Epithelial cell of proximal tubule (primary cell): ENCODE measurements at places on chromosomes 4 and X. TPM values are rescaled to one million over a fixed set of nuclear protein-coding genes. Genes with fewer than 3 reads are reported as not detected.

Gene ZNF827
- 14.1 and 17.4 TPM in 2 replicates for total RNA-seq

Gene TCEAL2
- total RNA-seq, result 0.65 and 3.6 TPM in 2 replicates

DNA sequence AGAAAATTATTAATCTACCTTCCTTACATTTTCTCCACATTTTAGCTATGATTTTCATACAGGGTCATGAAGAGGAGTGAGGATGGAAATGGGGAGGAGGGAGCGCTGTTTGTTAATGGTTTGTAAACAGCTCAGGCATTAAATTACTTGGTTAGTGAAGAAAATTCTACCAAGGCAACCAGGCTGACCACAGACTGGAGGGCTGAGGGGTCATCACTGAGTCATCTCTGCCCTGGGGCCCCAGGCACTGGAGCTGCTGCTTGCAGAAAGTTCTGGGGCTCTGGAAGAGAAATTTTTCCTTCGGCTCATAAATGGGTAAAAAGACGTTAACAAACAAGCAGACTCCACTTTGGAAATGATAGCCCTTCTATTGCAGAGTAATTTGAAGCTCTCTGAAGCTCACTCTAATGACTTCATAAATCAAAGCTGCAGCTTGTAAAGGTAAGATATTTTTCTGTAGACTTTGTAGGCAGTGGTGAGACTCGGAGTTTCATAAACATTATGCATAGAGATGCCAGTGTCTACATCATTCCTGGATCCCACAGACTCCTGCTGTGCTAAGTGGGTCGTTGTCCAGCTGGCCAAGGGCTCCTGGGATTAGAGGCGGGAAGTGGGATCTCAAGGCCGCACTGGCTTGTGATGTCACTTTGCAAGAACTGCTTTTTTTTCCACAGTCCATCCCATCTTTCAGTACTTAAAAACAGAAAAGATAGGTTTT lies 159.6 kb downstream of the PTTG2 start:
- no peak for DNase-seq

Gene MAGEA4
- not detected in 2 replicates for total RNA-seq

DNA sequence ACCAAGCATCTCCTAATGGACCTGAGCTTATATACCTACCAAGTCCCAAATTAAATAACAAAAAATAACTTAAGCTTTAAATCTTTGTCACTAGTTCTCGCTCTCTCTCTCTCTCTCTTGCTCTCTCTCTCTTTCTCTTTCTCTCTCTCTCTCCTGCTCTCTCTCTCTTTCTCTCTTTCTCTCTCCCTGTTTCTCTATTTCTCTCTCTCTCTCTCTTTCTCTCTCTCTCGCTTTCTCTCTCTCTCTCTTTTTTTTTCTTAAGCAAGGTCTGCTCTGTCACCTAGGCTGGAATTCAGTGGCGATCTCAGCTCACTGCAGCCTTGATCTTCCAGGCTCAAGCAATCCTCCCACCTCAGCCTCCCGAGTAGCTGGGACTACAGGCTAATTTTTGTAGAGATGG lies 266.6 kb downstream of the BANK1 start:
- DNase-seq, result no peak

DNA sequence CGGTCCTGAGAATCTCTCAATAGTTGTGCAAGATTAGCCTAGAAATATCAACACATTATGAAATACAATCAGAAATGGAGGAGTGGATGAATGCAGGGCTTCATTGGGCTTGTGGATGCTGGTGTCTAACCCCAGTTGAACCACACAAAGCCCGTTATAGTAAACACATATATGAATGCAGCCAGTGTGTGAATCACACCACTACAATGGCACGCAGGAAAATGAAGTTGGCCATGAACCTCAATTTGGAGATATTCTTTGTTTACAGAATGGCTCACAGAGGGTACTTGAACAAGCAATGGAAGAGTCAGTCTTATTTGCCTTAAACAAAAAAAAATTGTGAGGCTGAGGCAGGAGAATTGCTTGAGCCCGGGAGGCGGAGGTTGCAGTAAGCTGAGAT lies 57.8 kb downstream of the SOD3 start:
- no peak for DNase-seq

DNA sequence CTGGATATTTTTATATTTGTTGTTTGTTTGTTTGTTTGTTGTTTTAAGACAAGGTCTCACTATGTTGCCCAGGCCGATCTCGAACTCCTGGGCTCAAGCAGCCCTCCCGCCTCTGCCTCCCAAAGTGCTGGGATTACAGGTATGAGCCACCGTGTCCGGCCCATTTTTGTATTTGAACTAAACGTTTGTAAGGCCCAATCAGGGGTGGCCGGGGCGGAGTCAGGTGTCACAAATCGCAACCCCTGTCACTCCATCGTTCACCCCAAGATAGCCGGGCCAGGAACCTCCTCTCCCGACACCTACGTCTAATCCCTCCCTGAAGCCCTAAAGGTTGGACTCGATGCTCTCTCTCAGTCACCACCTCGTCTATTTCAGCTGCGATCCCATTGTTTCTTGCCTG lies 722 bp upstream of the EFHC2 start:
- DNase-seq, result no peak

GRCh38 chr4:77877771-77878565 lies 15.3 kb downstream of the MRPL1 start:
- DNase-seq, result no peak

DNA sequence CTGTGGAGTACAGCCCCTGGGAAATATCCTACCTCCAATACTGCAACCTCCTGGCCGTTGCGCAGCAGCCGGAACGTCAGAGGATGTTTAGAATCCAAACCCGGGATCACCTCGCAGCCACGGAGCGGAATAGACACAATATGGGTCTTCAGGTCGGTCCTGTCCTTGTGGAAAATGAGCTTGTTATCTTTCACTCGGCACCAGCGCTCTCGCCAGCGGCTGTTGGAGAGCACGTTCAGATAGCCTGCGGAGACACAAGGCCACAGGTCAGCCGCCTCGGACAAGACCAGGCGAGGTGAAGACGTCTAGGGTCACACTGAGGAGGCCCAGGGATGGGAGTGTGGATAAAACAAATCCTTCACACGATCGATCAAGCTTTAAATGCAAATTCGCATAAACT lies 139.3 kb downstream of the AFAP1 start:
- DNase-seq, result no peak

DNA sequence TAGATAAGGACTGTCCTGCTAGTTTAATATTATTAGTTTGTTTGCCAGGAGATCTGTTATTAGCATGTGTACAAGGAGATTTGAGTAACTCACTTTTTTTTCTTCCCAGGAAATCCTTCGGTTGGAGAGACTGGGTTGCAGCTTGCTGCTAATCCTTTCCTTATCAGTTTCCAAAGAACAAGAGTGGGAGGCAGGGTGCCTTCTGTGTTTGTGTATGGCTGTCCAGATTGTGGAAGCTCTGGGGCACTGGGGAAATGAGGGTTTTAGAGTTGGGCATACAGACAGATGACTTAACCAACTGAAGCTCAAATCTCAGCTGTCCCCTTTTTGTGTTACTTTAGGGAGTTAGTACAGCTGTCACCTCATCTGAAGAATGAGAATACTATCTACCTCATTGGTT lies 12.6 kb upstream of the SUPT20HL1 start:
- DNase-seq, result no peak

Gene ZNF711
- total RNA-seq, result 2.5 and 4.3 TPM in 2 replicates

DNA sequence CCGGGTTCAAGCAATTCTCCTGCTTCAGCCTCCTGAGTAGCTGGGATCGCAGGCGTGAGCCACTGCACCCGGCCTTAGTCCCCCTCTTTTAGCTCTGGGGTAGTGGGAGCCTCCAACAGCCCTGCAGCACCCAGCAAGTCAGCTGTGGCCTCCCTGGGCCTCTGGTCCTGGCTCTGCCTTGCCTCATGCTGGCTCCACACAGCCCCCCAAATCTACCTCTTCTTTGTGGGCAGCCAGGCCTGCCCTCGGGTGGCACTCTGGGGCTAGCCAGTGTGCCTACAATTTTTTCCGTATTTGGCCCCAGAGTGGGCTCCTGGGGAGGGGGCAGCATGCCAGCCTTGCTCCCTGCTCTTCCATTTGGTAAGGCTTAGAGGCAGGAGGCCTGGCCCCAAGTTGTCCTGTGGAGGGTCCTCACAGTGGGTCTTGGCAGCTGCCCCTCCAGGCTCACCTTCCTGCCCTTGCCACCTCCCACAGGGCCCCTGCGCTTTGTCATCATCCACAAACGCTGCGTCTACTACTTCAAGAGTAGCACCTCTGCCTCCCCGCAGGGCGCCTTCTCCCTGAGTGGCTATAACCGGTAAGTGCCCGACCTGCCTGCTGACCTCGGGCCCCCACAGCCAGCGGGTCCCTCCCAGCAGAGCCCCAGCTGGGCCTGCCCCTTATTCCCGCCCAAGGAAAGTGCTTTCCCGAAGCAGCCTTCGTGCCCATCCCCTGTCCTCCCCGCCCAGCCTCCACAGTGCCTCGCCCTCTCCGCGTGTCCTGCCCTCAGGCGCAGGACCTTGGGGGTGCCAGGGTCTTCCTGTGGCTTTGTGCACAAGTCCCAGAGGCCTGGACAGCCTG lies 21.0 kb upstream of the ADD1 start:
- DNase-seq, result no peak

Gene NIPAL1
- total RNA-seq, result 3.9 and 8.7 TPM in 2 replicates

DNA sequence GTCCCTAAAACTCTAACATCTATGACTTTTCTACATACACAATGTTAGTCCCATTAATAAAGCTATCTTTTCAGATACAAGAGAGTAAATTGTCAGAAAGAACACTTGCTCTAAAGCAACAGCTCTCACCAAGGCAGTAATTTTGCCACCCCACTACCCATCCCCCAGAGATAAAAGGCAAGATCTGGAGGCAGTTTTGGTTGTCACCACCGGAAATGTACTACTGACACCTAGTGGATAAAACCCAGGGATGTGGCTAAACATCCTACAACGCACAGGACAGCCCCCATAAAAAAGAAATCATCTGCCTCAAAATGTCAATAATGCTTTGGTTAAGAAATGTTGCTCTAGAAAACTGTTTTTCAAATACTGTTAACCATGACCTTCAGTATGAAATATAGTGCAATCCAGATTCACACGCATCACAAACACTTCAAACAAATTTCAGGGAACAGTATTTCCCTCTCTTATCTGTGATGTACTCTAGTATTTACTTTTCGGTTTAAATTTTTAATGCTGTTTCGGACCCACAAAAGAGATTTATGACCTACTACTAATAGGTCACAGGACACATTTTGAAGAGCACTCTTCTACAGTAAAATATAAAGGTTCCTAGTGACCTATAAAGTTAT lies 5.1 kb downstream of the FBXL5 start:
- no peak for DNase-seq

Gene ADH6
- not detected in 2 replicates for total RNA-seq

Gene NPNT
- 1.5 and 15.4 TPM in 2 replicates for total RNA-seq

Gene CXCL1
- total RNA-seq, result 100 and 158 TPM in 2 replicates

Gene TMSB15C
- 2.9 and 4.1 TPM in 2 replicates for total RNA-seq

Gene CXCL8
- total RNA-seq, result 24.9 and 31.4 TPM in 2 replicates

Gene TMEM47
- total RNA-seq, result 8.2 and 11.9 TPM in 2 replicates

Gene PRSS12
- total RNA-seq, result 0.87 and 1.0 TPM in 2 replicates

DNA sequence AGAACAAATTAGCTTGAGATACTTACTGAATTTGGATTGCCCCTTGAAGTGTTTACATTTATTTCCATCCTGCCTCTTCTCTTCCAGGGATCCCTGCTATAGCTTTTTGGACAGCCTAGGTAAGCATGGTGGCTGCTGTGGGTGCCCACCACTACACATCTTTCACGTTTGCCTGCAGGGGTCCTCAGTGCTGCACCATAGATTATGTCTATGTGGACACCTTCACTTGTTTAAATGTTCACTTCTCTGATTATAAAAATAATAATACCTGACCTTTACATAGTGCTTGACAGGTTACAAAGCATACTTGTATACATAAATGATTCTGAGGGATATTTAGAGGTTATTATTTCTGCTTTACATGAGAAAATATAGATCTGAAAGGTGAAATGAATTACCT lies 67.9 kb upstream of the SLC4A4 start:
- peak; percentile 19 for DNase-seq

- DNase-seq, result no peak
Measured at GRCh38 chr4:122832732-122833131, 6.1 kb downstream of the FGF2 start.

Gene SH3BGRL
- 35.3 and 50.5 TPM in 2 replicates for total RNA-seq

- no peak for DNase-seq
Measured at GRCh38 chr4:54099287-54099747, 646 bp upstream of the GSX2 start.

- DNase-seq, result no peak
Measured at GRCh38 chr4:31917334-31917733, 1197.2 kb downstream of the PCDH7 start.

DNA sequence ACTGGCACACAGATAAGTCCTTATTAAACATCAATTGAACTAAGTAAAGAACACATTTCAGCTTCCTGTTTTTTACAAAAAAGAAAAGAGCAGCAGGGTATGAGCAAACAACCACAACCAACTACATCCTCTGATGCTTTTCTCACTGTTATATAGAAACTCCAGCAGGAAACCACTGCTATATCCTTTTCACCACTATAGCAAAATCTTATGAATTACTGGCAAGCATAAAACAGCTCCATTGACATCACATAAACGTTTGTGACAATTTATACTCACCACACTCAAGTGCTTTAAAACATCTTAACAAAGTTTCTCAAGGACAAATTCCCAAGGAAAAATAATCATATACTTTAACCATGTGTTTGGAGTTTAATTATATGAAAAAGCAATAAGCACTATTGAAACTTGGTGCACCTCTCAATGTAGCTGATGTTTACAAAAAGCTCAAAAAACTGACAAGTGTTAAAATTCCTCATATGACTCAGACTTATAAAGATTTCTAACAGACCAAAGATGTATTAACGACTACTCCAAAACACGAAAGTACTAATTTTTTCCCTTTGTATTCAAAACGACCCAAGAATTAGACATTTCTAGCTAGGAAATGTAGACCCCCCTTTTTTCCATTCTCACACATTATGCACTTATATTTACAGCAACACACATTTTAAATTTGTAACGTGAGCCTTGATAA lies 12.9 kb downstream of the GPRIN3 start:
- DNase-seq, result no peak

Gene SPANXN3
- total RNA-seq, result not detected in 2 replicates

DNA sequence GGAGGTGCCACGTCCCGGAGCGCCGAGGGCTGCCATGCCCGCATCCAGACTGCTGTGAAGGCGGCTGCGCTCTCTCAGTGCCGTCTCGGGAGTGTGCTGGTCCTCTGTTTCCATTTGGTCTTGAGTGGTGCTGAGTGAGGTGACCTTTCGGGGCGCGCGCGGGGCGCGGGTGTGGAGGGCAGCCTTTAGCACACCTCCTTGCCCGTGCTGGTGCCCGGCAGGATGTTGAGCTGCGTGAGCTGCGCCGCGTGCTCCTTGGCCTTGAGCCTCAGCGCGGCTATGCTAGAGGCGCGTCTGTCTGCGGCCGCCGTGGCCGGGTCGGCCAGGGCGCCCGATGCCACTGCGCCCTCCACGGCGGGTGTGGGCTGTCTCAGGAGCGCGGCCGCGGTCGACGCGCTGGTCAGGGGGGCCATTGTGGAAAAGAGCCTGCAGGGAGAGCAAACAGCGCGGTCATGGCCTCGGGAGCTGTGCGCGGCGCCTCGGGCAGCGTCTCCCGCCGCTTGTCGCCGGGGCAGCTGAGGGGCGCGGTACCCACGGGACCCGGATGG lies 11.2 kb downstream of the ARX start:
- DNase-seq, result no peak

Gene SHISA3
- total RNA-seq, result 3.0 and 3.6 TPM in 2 replicates

DNA sequence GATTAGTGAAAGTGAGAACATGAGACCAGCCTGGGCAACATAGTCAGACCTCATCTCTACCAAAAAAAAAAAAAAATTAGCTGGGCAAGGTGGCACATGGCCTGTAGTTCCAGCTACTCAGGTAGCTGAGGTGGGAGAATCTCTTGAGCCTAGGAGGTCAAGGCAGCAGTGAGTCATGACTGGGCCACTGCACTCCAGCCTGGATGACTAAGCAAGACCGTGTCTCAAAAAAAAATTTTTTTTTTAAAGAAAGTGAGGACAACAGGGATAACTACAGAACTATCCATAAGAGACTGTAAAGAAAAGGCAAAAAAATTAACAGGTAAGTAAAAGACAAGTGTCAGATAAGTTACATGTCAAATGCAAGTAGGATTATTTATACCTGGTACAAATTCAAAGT lies 13.5 kb upstream of the SPP1 start:
- DNase-seq, result no peak

Gene RRH
- not detected in 2 replicates for total RNA-seq
